Forelimb muscle (tissue), 1 donor: ENCODE measurements at places on chromosomes 4 and X. TPM values are rescaled to one million over a fixed set of nuclear protein-coding genes. Genes with fewer than 3 reads are reported as not detected.

TMPRSS11F gene
- polyA plus RNA-seq: 0.06 TPM

DNA sequence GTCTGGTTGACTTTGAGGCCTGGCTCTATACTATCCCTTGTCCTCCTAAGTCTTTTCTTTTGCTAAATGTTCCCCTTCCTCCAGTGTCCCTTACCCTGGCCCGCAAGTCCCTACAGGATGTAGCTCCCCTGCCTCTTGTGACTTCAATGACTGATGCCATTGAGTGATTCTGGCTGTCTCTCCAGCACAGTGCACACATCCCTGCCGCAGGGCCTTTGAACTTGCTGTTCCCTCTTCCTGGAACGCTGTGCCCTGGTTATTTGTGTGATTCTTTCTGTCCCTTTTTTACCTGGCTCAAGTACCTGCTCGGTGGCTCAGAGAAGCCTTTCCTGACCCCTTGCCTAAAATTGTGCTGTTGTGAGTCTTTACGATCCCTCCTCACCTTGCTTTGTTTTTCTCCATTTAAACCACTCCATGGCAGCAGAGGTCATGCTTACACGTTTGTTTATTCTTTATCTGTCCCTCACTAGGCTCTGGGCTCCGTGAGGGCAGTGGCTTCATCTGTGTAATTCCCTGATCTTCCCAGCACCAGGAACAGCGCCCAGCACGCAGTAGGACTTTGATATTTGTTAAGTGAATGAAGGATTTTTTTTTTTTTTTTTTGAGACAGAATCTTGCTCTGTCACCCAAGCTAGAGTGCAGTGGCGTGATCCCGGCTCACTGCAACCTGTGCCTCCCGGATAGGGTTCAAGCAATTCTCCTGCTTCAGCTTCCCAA lies 17.6 kb downstream of the MSX1 start:
- no peak for DNase-seq

DNA sequence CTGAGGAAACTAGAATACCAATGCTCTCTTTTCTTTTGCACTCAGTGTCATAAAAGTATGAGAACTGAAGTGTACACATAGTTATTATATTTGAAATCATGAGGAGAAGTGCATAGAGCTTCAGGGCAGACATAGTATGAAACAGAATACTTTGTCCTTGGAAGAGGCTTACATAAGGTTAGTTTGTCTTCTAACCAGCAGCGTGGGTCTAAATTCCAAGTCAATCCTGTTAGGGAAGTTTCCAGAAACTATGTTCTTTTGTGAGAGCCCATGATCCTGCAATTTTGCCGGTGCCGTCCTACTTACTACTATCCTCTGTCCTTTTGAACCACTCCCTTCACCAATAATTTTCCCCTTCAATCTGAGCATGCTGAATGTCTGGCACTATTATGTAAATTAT lies 156.2 kb downstream of the PABPC4L start:
- no peak for DNase-seq

SSX4 gene
- polyA plus RNA-seq: not detected

NKX6-1 gene
- not detected for polyA plus RNA-seq

DNA sequence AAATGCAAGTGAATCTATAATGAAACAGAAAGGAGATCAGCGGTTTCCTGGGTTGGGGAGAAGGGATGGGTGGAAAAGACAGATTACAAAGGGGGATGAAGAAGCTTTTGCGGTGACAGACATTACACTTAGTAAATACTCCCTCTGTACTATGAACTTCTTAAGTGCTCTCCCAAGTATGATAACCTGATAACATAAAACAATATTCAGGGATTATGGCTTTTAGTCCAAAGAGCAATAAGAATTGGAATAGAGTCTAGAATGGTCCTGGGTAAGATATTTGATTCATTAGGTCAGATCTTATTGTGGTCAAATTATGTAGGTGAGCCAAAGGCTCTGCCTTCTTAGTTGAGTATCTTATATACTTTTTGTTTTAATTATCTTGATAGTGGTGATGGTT lies 9.2 kb downstream of the LRRC66 start:
- no peak for DNase-seq

DNA sequence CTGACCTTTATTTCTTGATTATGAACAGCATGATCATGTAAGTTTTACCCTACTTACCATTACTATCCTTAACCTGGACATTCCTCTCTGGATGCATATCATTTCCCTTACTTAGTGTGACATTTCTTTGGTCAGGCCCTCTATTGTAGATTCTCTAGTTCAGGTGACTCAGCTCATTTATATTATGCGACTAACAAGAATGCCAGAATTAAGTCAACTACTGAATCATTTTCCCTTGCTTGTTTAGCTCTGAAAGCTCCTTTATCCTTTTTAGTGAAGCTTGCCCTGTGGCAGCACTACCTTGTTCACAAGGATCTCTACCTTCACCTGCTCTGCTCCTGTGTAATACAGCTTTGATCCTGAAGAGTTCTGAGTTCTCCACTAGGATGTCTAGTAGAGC lies 15.1 kb upstream of the UGT2B17 start:
- no peak for DNase-seq

SCML2 gene
- polyA plus RNA-seq: 6.1 TPM

DNA sequence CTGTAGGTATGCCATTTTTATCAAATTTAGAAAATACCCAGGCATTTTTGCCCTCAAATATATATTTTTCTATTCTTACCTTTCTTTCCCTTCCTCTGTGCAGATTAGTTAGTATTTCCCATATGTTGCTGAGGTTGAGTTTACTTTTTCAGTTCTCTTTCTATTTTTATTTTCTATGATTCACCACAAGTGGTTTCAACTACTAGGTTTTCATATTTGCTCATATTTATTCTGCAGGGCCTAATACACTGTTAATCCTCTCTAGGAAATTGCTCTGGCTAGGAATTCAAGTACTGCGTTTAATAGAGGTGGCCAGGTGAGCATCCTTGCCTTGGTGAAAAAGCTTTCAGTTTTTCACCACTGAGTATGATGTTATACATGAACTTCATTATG lies 1535.3 kb upstream of the PCDH10 start:
- no peak for DNase-seq

RPA4 gene
- 0.09 TPM for polyA plus RNA-seq

GRCh38 chrX:41559235-41560052 lies 112.3 kb downstream of the NYX start:
- no peak for DNase-seq

PCDH10 gene
- 0.29 TPM for polyA plus RNA-seq

DNA sequence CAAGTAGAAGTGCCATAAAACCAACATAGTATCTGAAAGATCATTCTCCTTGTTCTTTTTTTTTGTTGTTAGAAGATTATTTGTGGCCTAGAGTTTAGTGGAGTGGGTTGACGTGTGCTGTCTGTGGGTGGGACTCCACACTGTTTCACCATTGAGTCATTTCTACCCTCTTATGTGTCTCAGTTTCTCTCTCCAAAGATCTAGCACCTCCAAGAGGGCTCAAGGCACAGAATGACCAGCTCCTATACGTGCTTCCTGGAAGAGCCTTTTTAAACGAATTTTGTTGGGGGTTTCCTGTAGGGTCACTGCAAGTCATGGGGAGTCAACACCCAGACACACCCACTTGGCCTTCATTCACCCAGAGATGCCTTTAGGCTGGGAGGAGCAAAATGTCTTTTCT lies 150.1 kb downstream of the KLF8 start:
- no peak for DNase-seq

NPY1R gene
- polyA plus RNA-seq: 3.1 TPM

- DNase-seq: no peak
Observed at GRCh38 chr4:187575706-187576105, 419.9 kb upstream of the ZFP42 start.

CT45A5 gene
- 0.89 TPM for polyA plus RNA-seq

- no peak for DNase-seq
Observed at GRCh38 chr4:56650262-56651055, 30.6 kb downstream of the HOPX start.

- no peak for DNase-seq
Observed at GRCh38 chrX:132483488-132483887, 5.3 kb downstream of the MBNL3 start.

RBBP7 gene
- polyA plus RNA-seq: 165 TPM

DNA sequence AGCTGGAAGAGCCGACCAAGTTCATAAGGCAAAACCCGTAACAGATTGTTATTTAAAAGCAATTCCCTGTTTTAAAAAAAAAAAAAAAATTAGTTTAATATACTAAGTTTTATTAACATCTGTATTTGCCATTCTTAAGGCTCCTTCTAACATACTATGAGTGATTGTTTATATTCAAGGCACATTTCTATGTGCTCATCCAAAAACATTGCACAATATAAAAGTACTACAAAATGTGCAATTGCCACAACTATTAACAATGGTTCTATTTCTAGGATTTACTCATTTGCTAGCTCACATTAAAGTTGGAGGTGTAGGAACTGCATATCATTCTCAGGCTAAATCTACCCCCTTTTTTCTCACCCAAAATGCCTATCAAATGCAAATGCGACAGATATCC lies 46.1 kb downstream of the CNOT6L start:
- DNase-seq: no peak

- DNase-seq: no peak
Observed at GRCh38 chr4:120132935-120133334, 66.3 kb upstream of the MAD2L1 start.

- no peak for DNase-seq
Observed at GRCh38 chr4:6845027-6845426, 62.5 kb downstream of the KIAA0232 start.

ACE2 gene
- polyA plus RNA-seq: not detected

SPANXA2 gene
- polyA plus RNA-seq: not detected

GRCh38 chrX:56232221-56233082 lies at the start of gene KLF8:
Gene KLF8 (plus strand): TSS chrX:56232356. CDS start chrX:56233335, 979 bp downstream.
- no peak for DNase-seq
